Naive thymus-derived CD8-positive, alpha-beta T cell (primary cell): ENCODE measurements at places on chromosomes 2 and 18. TPM values are rescaled to one million over a fixed set of nuclear protein-coding genes. Genes with fewer than 3 reads are reported as not detected.

STPG4 gene
- total RNA-seq = 0.47 TPM

TSPYL6 gene
- not detected for total RNA-seq

TWSG1 gene
- 7.7 TPM for total RNA-seq

MEP1B gene
- total RNA-seq = 0.30 TPM

VIT gene
- total RNA-seq = not detected

GNAL gene
- 0.55 TPM for total RNA-seq

KIAA2012 gene
- total RNA-seq = not detected

EDAR gene
- total RNA-seq = 10.6 TPM

GPR39 gene
- total RNA-seq = not detected

CPLX4 gene
- not detected for total RNA-seq

HOXD12 gene
- total RNA-seq = not detected

TMEM247 gene
- not detected for total RNA-seq

DES gene
- total RNA-seq = not detected

NFU1 gene
- 29.6 TPM for total RNA-seq

C1QL2 gene
- not detected for total RNA-seq

ACVR1C gene
- 4.7 TPM for total RNA-seq

PARD6G gene
- total RNA-seq = 0.34 TPM

EPB41L3 gene
- 1.4 TPM for total RNA-seq

RBM45 gene
- 18.4 TPM for total RNA-seq

CD8B2 gene
- 13.1 TPM for total RNA-seq

SULT6B1 gene
- total RNA-seq = not detected

SCN2A gene
- not detected for total RNA-seq

GALM gene
- total RNA-seq = 7.5 TPM

SLC9A2 gene
- total RNA-seq = not detected

CNGA3 gene
- total RNA-seq = not detected

ALKAL2 gene
- total RNA-seq = not detected

THSD7B gene
- total RNA-seq = not detected

DNAJC27 gene
- total RNA-seq = 11.3 TPM

KCNG3 gene
- total RNA-seq = not detected

SATB2 gene
- total RNA-seq = 0.49 TPM

ATG16L1 gene
- 76.4 TPM for total RNA-seq

PFN4 gene
- not detected for total RNA-seq

CIB4 gene
- total RNA-seq = not detected

TNFAIP6 gene
- total RNA-seq = not detected

C2orf42 gene
- total RNA-seq = 36.6 TPM

NOL4 gene
- not detected for total RNA-seq

FAHD2B gene
- 17.9 TPM for total RNA-seq

VAPA gene
- total RNA-seq = 121 TPM

FBLN7 gene
- 10.3 TPM for total RNA-seq

PLCD4 gene
- total RNA-seq = 1.3 TPM

UGT1A3 gene
- not detected for total RNA-seq

POTEI gene
- total RNA-seq = not detected

ARHGEF33 gene
- total RNA-seq = 1.0 TPM

DNAJC10 gene
- 56.8 TPM for total RNA-seq

AUP1 gene
- 184 TPM for total RNA-seq

RRM2 gene
- 1.4 TPM for total RNA-seq

TMEM178A gene
- 0.47 TPM for total RNA-seq

GKN2 gene
- total RNA-seq = not detected

ALLC gene
- not detected for total RNA-seq

NDUFV2 gene
- total RNA-seq = 166 TPM

TDRD15 gene
- not detected for total RNA-seq

KCNS3 gene
- not detected for total RNA-seq

RGPD3 gene
- not detected for total RNA-seq

HOXD13 gene
- total RNA-seq = not detected

GALNT3 gene
- total RNA-seq = 2.0 TPM

MYL12A gene
- 443 TPM for total RNA-seq

HAAO gene
- total RNA-seq = 0.31 TPM

KCNJ13 gene
- not detected for total RNA-seq

TUBA3E gene
- not detected for total RNA-seq
